ENCODE measurements at places on chromosomes 13 and 19. TPM values are rescaled to one million over a fixed set of nuclear protein-coding genes. Genes with fewer than 3 reads are reported as not detected.

The SERPINE3 gene
- not detected for total RNA-seq

The CELF5 gene
- total RNA-seq: 0.12 TPM

The COX7A1 gene
- 133 TPM for total RNA-seq

The NLRP9 gene
- total RNA-seq: not detected

The STARD13 gene
- total RNA-seq: 31.1 TPM

The ZNF497 gene
- total RNA-seq: 0.08 TPM

GRCh38 chr19:38617764-38618589 lies at the start of gene MAP4K1:
Gene MAP4K1 (minus strand): TSS chr19:38617953. CDS start chr19:38617895, 58 bp downstream.
- peak within 1 kb of the TSS; percentile 100 for H3K4me3 ChIP-seq
- H3K27me3 ChIP-seq: no peaks in the 10 kb centered on the region
- no peak for DNase-seq
- peak within 1 kb of the TSS; percentile 76 for H3K27ac ChIP-seq

GRCh38 chr19:35294328-35294727 lies 2.4 kb downstream of the MAG start:
- H3K4me3 ChIP-seq: no peak overlapping the region
- no peak overlapping the region for H3K27ac ChIP-seq
- peaks cover 23% of the 10 kb centered on the region for H3K27me3 ChIP-seq
- no peak for DNase-seq

DNA sequence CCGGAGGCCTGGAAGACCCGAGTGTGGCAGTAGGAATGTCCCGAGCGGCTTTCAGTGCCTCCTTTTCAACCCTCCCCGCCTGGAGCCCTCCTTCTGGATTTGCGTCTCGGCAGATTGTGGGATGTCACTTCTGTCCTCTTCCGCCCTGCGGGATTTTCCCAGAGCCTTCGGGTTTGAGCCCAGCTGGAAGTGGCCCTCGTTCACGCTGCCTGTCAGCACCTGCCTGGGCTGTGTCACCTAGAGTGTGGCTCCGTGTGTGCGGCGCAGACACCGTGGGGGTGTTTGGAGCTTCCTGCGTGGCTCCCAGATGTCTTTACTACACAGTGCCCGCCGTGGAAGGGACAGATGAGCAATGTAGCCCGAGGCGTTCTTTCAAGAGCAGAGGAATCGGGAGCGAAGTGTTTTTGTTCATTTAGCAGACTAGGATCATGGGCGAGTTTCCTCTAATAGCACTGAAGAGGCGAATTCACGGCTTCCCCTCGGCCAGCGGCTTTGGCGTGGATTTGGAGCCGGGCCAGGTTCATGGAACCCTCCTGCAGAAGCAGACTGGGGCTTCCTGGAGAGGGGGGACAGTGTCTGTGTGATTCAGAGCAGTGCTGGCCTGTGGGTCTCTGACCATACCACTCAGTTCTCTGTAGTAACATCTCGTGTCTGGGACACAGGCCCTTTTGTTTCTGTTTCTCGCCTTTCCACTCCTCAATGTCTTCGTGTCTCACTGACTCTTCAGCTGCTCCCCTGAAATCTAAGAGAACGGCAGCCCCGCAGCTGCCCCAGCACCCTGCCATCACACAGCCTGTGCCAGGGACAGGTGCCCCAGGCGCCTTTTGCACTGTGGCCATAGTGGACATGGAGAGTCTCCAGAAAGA lies 68.0 kb downstream of the KDM4B start:
- peak; percentile 88 for DNase-seq
- peak overlapping the region; percentile 86 for H3K4me3 ChIP-seq
- peaks cover 1% of the 10 kb centered on the region for H3K27me3 ChIP-seq
- H3K4me1 ChIP-seq: peaks cover 25% of the 10 kb centered on the region
- H3K27ac ChIP-seq: peak overlapping the region; percentile 90

- no peak overlapping the region for H3K27ac ChIP-seq
- H3K4me1 ChIP-seq: peaks cover 18% of the 10 kb centered on the region
- no peaks in the 10 kb centered on the region for H3K27me3 ChIP-seq
- H3K4me3 ChIP-seq: no peak overlapping the region
- no peak for DNase-seq
- H3K36me3 ChIP-seq: no peaks in the 10 kb centered on the region
Observed at GRCh38 chr19:45489216-45489855, 7.5 kb downstream of the RTN2 start.

DNA sequence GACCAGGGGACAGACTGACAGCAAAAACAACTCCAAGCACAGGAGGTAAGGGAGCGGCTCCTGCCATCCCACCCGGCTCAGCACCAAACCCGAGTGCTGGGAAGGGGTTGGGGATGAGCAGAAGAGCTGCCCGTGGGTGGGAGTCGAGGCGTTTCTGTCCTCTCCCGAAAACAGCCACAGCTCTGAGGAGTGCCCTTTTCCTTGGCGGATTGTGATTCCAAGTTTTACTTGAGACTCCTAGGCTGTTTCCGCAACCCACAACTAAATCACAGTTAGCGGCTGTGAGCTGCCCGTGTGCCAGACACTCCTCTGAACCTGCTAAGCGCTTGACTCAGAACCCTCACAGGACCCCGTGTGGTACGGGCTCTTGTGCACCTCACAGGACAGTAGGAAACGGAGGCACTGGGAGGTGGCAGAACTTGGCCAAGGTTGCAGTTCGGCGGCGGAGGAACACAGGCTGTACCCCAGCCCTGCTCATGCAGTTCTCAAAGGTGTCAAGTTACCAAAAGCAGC lies 21.4 kb downstream of the CFAP97D2 start:
- H3K4me1 ChIP-seq: no peaks in the 10 kb centered on the region
- DNase-seq: no peak
- peaks cover 21% of the 10 kb centered on the region for H3K27me3 ChIP-seq
- no peaks in the 10 kb centered on the region for H3K36me3 ChIP-seq
- H3K4me3 ChIP-seq: no peak overlapping the region

- DNase-seq: no peak
- peaks cover 7% of the 10 kb centered on the region for H3K4me1 ChIP-seq
- no peak overlapping the region for H3K27ac ChIP-seq
- peaks cover 2% of the 10 kb centered on the region for H3K27me3 ChIP-seq
Observed at GRCh38 chr13:90498096-90498495, 849.4 kb upstream of the MIR17HG start.

DNA sequence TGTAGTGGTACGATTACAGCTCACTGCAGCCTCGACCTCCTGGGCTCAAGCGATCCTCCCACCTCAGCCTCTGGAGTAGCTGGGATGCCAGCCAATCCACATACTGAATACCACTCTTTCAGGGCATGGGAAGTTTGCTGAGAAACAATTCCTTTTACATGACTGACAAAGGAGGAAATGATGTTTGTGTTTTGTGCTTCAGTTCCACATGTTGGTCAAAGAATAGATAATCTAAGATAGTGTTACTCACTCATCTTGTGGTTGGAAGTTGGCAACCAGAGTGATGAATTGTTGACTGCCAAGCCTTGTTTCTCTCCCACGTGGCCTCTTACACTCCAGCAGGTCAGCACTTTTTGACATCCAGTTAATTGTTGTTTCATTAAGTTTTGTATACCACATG lies 7.6 kb downstream of the MBD3L2B start:
- peaks cover 5% of the 10 kb centered on the region for H3K36me3 ChIP-seq
- H3K27ac ChIP-seq: no peak overlapping the region
- peaks cover 6% of the 10 kb centered on the region for H3K27me3 ChIP-seq
- no peak overlapping the region for H3K4me3 ChIP-seq
- DNase-seq: peak; percentile 2
